ENCODE measurements at places on chromosomes 3 and 15.

GRCh38 chr3:193777524-193777923, 184.5 kb downstream of the OPA1 start:
- DNase-seq: no peak

- DNase-seq: no peak
Measured at GRCh38 chr3:116030131-116030850, 407.0 kb downstream of the GAP43 start.

GRCh38 chr3:120559242-120560061, 36.7 kb upstream of the NDUFB4 start:
- DNase-seq: peak; percentile 61

DNA sequence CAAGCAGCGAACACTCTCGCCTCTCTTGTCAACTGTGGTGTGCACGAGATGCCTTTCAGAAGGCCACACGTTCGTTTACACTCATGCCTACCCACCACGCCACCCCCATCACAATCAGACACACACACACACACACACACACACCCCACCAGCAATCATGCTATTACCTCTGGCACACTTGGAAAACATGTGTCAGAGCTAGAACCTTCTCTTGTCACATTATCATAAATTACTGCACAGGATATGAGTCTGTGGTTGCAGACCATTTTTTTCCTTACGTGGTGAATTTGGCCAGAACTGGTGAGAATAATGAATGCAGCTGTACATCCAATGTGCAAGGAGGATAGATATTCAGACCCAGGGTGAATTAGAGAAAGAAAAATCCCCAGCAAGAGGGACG, 52.4 kb downstream of the TRIM69 start:
- DNase-seq: peak; percentile 16

- peak; percentile 15 for DNase-seq
Measured at GRCh38 chr3:45606991-45607712, 12.6 kb downstream of the LIMD1 start.

GRCh38 chr3:164732166-164732565, 346.1 kb downstream of the SI start:
- peak; percentile 95 for DNase-seq

DNA sequence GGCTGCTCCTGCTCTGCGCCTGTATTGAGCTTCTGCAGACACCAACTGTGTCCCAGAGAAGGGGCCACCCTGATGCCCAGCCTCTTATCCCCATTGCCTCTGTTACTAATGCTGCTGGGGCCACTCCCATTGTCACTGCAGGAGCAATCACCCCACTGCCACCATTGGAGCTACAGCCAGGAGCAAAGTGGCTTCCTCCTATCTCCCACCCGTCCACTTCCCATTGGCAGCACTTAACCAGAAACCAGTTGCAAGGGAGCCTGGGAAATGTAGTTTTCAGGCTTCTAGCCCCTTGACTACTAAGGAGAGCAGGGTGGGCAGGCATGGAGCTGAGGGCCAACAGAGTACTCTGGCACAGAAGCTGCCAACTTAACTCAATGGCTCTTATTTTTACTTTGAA, 55.9 kb upstream of the KLF13 start:
- DNase-seq: no peak

DNA sequence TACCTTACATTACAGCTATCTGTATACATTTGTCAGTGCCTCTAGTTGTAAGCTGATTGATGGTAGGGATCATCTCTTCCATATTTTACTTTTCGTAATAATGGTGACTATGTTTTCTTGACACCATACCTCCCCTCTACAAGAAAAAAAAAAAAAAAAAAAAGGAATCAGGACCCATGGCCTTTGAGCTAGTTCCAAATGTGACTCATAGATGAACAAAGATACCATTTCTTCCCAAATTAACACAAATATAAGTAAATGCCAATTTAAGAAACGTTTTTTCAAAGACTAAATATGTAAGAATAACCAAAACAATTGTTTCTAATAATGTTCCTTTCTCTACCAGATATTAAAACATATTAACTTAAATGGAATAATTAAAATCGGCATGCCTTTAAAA, 23.1 kb downstream of the UBE3A start:
- DNase-seq: no peak

DNA sequence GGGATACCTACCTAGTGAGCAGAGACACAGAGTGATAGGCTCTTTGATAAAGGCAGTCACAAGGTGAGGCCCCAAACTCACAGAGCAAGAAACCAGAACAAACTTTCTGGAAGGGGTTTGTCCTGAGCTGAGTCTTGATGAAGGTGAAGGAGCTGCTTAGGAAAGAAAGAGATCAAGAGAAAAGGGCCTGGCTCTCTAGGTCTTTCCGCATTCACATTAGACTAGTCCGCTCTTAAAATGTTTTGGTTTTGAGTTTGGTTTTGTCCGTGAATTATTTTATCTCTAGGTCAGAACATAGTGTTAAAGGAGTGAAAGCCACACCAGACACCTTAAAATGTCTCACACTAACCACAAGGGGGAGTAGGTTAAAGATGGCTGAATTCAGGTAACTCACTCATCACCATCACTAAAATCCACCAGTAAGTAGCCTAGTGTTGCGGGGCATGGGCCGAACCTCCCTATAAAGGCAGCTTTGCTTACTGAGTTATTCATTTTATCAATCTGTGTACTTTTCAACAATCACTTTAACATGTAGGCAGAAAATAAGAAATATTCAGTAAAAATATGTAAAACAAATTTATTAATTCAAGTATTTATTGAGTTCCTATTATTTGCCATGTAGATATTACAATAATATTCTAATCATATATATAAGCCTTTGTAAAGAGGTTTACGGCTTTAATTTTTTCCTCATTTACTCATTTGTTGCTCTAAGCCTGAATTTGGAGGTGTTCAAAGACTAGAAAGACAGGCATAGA, 121.5 kb upstream of the TSC22D2 start:
- peak; percentile 64 for DNase-seq

DNA sequence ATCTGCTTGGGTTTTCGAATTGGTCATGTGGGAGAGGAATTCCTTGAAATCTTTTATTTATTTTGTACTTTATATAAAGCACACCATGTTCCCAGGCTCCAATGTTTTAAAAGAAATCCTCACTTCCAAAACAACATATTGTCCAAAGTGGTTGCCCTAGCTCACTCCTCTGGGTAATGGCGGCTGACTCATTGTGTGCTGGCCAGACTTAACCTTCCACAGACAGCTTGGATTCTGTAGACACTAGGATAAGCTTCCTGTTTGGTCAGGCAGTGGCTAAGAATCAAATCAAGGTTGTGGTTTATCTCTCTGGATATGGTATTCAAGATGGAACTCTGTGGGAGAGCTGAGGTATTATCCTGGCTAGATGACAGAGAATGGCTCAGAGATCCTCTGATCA, 55.8 kb upstream of the FAM98B start:
- peak; percentile 100 for DNase-seq

- no peak for DNase-seq
Measured at GRCh38 chr3:113284453-113285050, 73.2 kb downstream of the BOC start.

DNA sequence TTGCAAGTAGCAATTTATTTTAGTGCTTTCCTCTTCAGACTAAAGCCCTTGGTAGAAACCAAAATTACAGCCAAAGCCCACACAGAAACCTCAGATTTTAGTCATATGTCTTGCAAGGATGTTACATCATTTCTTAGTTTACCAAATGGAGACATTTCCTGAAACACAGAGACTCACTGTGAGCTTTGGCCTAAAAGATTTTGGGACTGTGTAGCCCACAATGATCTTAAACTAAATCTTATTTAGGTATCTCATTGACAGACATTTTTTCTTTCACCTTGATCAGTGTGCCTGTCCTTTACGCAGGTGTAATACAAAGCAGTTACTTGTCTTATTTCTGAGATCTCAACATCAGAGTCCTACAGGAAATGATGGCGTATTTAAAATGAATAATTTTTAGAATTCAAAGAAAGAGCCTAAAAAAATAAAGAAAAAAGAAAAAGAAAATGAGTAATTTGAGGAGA, 27.8 kb upstream of the AP4E1 start:
- DNase-seq: peak; percentile 63

GRCh38 chr15:89105147-89105546, 16.9 kb downstream of the ABHD2 start:
- DNase-seq: peak; percentile 99

- no peak for DNase-seq
Measured at GRCh38 chr3:69882560-69882959, 117.0 kb upstream of the SAMMSON start.

GRCh38 chr3:177730814-177731213, 533.5 kb upstream of the TBL1XR1 start:
- DNase-seq: no peak

DNA sequence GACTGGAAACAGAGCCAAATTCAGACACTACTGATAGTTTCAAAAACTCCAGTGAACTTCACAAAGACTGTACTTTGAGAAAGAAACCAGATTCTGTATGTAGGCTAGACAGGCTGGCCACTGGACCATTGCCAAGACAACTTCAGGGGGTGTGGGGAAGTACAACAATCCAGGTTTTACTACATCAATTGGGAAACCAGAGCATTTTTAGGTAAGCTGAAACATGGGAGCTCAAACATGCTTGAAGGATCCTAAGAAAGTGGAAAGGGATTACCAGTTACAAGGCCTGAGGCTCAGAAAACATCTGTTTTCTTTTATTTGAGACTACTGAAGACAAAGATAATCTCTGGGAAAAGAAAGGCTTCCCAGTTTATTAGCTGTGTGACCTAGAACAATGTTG, 26.9 kb upstream of the ZNF280D start:
- peak; percentile 72 for DNase-seq

DNA sequence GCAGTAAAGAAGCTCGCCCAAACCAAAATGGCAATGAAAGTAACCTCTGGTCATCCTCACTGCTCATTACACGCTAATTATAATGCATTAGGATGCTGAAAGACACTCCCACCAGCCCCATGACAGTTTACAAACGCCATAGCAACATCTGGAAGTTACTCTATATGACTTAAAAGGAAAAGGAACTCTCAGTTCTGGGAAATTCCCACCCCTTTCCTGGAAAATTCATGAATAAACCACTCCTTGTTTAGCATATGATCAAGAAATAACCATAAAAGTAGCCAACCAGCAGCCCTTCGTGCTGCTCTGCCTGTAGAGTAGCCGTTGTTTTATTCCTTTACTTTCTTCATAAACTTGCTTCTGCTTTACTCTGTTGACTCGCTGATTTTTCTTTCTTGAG, 164.6 kb downstream of the SMAD6 start:
- no peak for DNase-seq

DNA sequence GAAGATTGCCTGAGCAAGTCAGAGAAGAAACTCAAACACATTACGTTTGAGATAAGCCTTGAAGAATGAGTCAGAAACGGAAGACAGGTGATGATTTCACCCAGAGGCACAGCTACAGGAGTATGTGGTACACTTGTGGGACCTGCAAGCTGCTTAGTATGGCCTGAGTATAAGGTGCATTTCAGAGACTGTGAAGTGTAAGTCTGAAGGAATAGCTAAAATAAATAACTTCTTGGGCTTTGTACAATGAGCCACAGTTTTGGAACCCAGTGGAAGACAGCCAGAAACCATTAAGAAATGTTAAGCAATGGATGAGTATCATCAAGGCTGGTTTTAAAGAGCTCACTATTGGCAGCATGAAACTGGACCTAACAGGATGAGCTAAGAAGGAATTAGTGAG, 826.2 kb downstream of the ROBO1 start:
- DNase-seq: peak; percentile 84

- DNase-seq: no peak
Measured at GRCh38 chr3:87209111-87209510, 18.0 kb upstream of the CHMP2B start.
